ENCODE measurements at places on chromosomes 11 and 22. TPM values are rescaled to one million over a fixed set of nuclear protein-coding genes. Genes with fewer than 3 reads are reported as not detected.

DNA sequence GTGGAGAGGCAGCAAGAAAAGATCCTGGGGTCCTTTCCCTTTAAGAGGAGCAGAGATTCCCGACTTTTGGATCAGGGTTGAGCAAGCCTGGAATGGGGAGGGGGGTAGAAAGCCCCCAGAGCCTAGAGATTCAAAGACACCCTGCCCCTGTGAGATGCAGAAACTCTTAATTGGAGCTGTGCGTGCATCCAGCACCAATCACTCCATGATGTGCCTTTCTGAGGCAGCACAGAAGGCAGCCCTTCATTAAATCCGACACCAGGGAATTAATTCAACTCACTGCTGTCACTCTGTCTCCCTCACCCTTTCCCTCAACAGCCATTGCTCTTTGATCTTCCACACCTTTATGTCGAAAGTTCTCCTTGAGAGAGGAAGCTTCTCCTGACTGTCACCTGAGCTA is 43.0 kb downstream of the DSCAML1 start:
- DNase-seq = no peak

GRCh38 chr11:94769880-94770279 is 1.7 kb downstream of the AMOTL1 start:
- no peak for DNase-seq

- no peak for DNase-seq
These were observed 53.7 kb downstream of the DSCAML1 start for GRCh38 chr11:117743121-117743815.

RIMBP3B gene
- total RNA-seq = not detected
